ENCODE measurements at places on chromosomes 6 and 20.
A peak's percentile ranks its signal among the peaks of the same experiment; 100 is the strongest.

DNA sequence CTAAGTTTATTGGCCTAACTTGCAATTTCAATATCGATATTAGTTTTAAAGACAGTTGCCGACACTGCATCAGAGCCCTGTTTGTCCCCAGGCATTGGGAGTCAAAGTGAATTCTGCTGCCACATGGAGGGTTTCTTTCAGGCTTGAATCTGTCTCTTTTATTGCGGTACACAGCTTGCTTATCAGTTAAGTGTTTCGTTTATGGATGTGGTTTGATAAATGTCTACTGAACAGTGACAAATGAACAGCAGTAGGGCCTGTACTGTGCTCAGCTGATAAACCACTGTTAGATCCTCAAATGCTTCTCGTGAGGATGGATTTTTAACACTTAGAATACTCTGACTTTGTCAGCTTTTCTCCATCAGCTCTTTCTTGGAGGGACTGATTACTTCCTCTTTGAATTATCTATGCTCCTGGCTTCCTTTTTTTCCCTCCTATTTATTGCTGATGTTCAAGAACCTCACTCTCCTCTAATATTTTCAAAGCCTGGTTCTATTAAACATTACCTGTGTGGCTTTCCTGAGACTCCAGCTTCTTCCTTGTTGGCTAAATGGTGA, 240.8 kb downstream of the PLCB1 start:
- no peak for DNase-seq

DNA sequence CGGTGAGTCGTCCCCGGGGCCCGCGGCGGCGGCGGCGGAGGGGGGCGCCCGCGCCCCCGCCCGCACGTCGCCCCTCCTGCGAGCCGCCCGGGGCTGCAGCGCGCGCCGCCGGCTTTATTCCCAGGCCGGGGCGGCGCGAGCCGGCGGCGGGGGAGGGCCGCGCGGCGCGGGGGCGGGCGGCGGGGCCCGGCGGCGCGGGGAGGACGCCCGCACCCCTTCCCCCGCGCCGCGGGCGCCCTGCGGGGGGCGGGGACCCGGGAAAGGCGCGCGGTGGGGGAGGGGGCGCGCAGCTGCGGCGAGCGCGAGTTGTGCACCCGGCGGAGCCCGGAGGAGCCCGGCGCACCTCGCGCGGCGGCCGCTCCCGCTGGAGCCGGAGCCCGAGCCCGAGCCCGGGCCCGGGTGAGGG, 646 bp downstream of the HMGA1 start:
- peak; percentile 64 for DNase-seq

- no peak for DNase-seq
Observed at GRCh38 chr20:63107449-63108200, 100.9 kb upstream of the BHLHE23 start.

- DNase-seq, result no peak
Observed at GRCh38 chr6:380234-381218, 11.0 kb upstream of the IRF4 start.

DNA sequence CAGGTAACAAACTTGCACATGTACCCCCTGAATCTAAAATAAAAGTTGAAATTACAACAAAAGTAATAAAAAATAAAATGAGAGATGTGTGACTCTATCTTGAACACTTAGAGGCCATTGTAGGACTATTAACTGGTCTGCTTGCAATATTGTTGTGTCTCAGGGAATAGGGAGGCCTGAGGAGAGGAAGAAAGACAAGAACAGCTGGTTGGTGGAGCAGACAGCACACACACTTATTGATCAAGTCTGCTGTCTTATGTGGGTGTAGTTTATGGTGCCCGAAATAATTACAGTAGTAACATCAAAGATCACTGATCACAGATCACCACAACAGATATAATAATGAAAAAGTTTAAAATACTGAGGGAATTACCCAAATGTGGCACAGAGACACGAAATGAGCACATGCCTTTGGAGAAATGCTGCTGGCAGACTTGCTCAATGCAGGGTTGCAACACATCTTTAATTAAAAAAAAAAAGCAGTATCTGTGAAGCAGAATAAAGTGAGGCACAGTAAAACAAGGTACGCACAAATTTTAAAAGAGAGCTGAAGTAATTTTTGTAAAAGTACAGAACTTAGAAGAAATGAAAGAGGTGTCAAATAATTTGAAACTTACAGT, 110.1 kb upstream of the HDAC2 start:
- DNase-seq, result peak; percentile 68

GRCh38 chr6:124661097-124661661, 301.1 kb upstream of the RNF217 start:
- DNase-seq, result no peak

- peak; percentile 34 for DNase-seq
Observed at GRCh38 chr6:144647971-144648651, 363.0 kb downstream of the UTRN start.

DNA sequence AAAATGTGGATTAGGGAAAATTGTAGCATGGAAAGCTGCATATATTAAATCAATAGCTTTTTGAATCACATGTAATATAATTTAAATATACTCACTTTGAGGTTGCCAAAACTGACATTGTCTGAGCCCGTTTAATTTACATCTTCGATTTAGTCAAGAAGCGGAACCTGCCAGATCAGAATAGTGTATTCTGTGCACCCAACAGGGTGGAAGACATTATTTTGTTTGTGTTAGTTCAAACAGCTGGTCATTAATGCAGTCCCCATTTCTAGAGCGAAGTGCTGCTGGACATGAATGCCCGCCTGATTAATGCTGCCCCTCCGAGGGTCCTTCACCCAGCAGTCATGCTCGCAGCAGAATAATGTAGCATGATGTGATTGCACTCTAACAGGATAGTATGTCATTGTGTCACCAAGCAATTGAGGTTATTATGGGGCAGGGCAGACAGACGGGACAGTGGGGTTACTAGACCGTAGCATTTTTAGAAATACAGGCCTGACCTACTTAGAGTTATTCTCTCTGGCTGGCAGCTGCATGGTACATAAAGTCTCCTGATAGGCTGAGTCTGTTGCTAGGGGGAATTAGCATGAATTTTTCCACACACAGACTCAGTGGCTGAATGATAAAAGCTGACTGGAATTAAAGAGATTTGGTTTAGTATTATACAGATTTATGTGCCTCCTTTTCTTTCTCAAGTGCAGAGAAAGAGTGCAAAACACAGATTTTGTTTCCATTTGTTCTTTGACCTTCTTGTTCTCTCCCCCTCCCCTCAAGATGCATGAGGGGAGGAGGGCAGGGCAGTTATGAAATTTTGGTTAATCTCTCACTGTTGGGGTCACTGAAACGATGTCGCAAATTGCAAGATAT, 147.1 kb downstream of the PRL start:
- peak; percentile 74 for DNase-seq

- DNase-seq, result no peak
Observed at GRCh38 chr6:147999001-147999540, 343.6 kb upstream of the SASH1 start.

- no peak for DNase-seq
Observed at GRCh38 chr20:10568032-10568431, 105.8 kb downstream of the JAG1 start.

GRCh38 chr20:49699200-49699992, 14.3 kb downstream of the B4GALT5 start:
- DNase-seq, result peak; percentile 59

DNA sequence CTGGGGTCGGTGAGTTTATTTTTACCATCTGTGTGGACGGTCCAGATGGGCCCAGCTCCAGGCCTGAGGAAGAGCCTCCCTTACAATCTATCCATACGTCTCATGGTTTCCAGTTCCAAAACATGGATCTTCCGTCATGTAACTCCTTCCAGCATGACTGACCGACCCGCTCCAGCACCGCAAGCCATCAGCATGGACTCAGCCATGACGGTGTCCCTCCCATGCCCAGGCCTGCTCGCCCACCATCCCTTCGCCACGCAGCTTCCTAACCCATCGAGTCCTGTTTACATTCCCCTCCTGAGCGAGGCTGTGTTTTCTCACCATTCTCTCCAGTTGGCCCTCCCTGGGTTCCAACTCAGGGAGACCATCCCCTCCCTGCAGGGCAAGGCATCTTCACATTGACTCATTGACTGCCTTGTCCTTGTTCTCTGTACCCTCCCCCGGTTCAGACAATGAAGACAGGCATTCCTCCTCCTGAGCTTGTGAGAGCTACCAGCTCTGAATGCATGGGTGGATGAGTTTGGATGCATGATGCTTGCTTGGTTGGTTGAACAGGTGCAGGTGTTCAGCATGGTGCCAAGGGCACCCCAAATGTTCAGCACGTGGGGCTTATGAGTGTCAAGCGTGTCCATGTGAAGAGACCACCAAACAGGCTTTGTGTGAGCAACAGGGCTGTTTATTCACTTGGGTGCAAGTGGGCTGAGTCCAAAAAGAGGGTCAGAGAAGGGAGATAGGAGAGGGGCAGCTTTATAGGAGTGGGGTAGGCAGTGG, 235.8 kb downstream of the SMOC2 start:
- no peak for DNase-seq

GRCh38 chr20:61763740-61764400, 301.8 kb downstream of the TAF4 start:
- no peak for DNase-seq

DNA sequence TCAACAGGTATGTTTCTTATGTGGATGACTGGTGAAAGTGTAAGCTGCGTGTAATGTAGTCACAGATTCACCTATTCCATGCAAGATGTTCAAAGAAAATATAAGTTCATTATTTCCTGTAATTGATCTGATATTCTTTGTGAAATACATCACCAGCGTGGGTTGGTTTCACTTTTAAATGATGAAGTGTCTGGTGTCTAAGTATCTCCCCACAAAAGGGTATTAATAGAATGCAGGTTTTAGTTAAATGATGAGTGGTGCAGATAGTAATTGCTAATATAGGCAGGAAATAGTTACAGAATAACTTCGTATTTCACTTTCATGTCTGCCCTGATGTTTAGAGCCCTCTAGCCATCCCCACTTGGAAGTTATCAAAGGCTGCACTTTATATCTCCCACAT, 22.2 kb downstream of the PGBD1 start:
- DNase-seq, result no peak

- peak; percentile 54 for DNase-seq
Observed at GRCh38 chr6:5215159-5215558, 45.6 kb downstream of the LYRM4 start.

DNA sequence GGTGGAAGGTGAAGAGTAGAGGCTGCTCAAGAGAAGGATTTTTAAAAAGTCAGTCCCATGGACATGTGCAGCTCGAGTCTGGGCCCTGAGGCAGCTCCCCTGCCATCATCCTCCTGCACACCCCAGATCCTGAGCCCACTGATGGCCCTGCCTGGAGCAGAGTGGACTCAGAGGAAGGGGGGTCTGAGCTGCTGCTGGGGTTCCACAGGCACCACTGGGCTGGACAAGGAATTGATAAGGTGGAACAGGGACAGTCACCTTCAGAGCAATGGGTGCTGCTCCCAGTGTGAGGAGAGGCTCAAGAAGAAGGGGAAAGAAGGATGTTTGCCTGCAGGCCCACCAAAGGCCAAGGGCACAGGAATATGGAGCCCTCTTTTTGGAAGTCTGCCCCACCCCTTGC, 6.2 kb downstream of the ULBP2 start:
- DNase-seq, result no peak

DNA sequence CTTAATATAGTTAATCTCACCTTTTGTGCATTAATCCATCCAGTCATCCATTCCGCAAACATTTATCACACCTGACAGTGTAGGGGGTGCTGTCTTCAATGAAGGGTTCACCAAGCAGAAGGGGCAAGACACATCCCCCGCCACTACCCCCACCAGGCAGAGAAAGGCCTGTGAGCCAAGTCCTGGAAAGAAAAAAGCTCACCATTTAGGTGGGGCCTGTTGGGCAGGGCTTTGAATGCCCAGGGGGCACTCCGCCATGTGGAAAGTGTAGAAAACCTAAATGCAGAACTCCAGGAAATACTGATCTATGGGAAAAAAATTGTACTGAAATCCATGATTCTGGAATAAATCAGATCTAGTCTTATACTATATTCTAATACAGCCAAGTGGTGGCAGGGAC, 4.8 kb upstream of the STX16 start:
- DNase-seq, result no peak

DNA sequence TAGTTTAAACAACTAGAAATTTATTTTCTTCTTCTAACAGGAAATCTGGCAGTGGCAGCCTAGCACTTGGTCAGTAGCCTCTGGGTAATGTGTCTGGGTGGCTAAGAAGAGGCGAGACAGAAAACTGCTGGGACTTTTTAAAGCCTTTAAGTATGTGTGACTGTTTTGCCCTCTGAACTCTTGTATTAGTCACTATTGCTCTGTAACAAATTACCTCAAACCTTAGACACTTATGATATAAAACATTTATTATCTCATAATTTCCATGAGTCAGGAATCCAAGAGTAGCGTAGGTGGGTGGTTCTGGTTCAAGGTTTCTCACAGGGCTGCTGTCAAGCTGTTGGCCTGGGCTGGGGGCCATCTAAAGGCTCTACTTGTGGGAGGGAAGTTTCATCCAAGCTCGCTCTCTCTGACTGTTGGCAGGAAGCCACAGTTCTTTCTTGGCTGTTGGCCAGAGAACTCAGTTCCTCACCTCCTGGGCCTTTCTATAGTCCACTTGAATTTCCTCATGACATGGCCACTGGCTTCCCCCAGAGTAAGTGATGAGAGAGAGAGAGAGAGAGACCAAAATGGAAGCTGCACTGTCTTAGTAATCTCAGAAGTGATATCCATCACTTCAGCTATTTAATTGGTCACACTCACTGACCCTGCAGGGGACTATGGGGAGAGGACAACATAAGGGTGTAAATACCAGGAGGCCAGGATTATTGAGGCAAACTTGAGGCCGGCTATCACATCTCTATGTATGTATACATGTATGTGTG, 17.4 kb upstream of the TBC1D22B start:
- peak; percentile 83 for DNase-seq

DNA sequence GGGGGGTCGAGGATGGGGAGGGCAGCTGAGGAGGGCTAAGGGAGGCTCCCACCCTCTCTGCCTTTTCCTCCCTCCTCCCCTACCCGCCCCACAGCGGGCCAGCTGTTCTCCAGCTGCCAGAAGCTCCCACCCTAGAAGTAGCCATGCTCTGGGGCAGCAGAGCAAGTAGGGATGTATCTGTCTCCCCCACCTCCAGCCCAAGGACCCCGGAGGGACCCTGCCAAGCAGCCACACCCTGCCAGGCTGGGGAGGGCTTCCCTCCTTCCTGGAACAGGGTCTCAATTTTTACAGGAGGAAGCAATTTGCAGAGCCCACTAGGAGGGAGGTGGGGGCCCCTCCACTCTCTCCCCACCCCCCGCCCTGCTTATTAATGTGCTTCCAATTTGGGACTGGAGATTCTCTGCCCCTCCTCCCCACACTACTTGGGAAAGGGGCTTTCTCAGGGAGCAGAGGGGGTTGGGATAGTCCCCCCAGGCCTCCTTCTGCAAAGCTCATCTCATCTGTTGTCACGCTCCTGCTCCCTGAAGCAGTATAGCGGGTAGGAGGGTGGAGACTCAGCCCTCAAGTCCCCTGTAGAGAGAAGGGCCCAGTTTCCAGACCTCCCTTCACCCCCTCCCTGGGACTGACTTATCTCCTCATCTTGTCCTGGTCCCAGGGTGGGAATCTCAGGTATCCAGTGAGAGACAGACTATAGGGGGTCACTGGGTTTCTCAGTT, 4.5 kb downstream of the TEAD3 start:
- DNase-seq, result peak; percentile 21

DNA sequence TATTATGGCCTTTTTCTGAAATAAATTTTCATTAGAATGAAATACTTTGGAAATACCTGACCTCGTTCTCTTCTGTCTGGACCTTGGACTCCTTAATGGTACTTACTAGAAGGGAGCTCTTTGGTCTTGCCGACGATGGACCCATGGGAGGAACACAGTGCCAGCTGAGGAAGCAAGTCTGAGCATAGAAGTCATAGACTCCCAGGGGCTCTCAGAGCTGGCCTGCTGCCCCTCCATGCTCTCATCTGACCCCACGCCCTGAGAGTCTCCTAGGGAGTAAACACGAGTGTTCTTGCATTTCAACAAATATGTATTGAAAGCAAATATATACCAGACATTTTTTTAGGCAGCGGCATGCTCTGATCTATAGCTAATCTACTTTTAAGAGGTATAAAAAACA, 87.8 kb downstream of the PLEKHG1 start:
- DNase-seq, result no peak
